ENCODE measurements at places on chromosomes 3 and 15.

DNA sequence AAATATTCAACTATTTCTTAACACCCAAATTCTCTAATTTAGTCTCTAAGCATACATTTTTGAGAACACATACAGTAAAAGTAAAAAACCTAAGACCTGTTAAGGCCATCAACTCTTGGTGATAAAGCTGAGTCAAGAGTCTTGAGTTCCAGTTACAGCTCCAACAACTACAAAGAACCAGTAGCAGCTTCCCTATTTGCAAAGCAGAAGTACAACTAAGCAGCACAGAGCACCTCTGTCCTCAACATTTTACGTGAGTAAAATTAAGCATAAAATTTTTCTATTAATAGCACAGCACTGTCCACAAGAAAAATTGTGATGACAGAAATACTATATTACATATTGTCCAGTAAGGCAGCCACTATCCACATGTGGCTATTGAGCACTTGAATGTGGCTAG is 4.4 kb downstream of the PCOLCE2 start:
- DNase-seq = no peak

DNA sequence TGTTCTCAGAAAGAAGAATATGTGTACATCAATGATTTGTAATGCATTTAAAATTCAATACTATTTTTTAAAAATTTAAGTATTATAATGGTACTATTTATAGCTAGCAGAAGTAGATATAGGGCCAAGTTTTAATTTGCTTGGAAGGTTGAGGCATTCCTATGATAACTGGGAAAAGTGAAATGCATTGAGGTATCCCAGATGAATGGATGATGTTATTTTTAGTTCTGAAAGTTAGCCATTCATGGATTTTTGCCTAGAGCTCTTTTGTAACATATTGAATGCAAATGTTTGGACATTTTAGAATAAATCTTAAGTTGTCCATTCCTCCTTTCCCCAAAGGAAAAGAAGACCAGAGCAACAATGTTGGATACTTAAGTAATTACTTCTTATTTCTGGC is 47.6 kb downstream of the GAP43 start:
- DNase-seq = no peak

- no peak for DNase-seq
Measured at GRCh38 chr3:181328346-181328745, 338.8 kb upstream of the DNAJC19 start.

DNA sequence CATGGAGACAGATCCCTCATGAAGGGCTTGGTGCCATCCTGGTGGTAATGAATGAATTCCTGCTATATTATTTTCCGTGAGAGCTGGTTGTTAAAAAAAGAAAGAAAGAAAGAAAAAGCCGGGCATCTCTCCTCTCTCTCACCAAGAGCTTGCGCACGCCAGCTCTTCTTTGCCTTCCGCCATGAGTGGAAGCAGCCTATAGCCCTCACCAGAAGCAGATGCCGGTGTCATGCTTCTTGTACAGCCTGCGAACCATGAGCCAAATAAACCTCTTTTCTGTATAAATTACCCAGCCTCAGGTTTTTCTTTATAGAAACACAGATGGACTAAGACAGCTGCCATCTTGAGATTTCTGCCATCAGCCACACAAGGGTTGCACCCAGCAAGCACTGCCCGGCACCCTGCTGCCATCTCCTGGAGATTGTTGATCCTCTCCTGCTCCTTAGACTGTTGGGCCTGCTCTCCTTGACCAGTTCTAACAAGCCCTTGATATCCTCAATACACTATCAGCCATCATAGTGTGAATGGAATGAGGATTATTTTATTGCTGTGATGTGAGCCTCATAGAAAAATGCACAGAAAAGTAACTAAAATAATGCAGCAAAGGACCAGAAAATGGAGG is 3.5 kb upstream of the AHSG start:
- DNase-seq = no peak

- peak; percentile 65 for DNase-seq
Measured at GRCh38 chr3:170740726-170741591, 129.0 kb downstream of the RPL22L1 start.
